GF-D8 (cell line): ENCODE measurements at places on chromosomes 13 and 19.

- no peak for DNase-seq
These were observed 29.3 kb downstream of the STARD13 start for GRCh38 chr13:33256148-33256840.

GRCh38 chr19:33956941-33957340 is 160.3 kb downstream of the KCTD15 start:
- no peak for DNase-seq

GRCh38 chr19:46714444-46715106 is 2.3 kb downstream of the PRKD2 start:
- DNase-seq: no peak

GRCh38 chr19:39430675-39431593 is 4.8 kb downstream of the RPS16 start:
- peak; percentile 57 for DNase-seq

DNA sequence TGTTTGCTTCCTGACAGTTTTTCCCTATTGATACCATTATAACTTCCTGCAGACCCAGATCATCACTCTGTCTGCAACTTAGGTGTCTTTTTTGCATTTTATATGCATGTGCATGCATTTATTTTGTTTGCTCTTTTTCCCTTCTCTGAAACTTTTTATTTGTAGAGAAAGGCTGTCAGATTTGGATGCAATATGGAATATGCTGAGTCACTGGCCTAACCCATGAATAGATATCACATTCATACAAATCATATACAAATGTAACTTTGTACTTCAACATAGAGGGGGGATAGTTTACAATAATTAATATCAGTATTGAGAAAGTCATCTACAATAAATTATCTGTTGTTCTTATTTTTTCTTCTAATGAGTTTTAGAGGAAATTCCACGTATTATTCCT is 1465.0 kb downstream of the EFNB2 start:
- no peak for DNase-seq

GRCh38 chr19:48059331-48059730 is 15.5 kb upstream of the CABP5 start:
- DNase-seq: no peak

GRCh38 chr13:110554946-110555345 is 6.6 kb downstream of the RAB20 start:
- no peak for DNase-seq

GRCh38 chr19:11496391-11497163 is 9.1 kb downstream of the ZNF653 start:
- DNase-seq: no peak

GRCh38 chr19:34126966-34127365 is 45.3 kb upstream of the LSM14A start:
- no peak for DNase-seq

DNA sequence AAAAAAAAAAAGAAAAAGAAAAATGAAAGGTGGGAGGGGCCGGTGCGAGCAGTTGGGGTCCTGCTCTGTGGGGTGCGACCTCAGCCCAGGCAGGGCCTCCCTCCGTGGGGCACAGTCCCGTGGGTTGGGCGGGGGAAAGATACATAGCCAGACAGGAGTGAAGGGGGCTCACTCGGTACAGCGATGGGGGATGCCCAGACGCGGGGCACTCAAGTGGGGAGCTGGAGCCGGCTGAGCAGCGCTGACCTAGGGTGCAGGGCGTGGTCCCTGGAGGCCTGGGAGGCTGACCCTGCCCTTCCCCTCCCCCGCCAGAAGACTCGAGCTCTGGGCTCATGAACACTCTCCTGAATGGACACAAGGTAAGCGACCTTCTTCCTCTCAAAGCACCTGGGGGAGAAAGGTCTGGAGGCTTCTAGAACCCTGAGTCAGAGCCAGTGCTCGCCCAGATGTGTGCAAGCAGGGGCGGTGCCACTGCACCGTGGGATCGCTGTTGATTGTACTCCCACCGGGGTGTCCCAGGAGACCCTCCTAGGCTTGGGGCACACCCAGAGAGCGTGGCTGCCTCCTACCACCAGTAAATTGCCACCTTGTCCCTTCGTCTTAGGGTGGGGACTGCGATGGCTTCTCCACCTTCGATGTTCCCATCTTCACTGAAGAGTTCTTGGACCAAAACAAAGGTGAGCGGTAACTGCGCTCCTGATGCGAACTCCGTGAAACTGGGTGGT is 3.4 kb downstream of the HMG20B start:
- no peak for DNase-seq

- peak; percentile 24 for DNase-seq
These were observed 3.8 kb upstream of the KPTN start for GRCh38 chr19:47487551-47488515.

- no peak for DNase-seq
These were observed 250.3 kb downstream of the DLEU7 start for GRCh38 chr13:50593207-50593606.

DNA sequence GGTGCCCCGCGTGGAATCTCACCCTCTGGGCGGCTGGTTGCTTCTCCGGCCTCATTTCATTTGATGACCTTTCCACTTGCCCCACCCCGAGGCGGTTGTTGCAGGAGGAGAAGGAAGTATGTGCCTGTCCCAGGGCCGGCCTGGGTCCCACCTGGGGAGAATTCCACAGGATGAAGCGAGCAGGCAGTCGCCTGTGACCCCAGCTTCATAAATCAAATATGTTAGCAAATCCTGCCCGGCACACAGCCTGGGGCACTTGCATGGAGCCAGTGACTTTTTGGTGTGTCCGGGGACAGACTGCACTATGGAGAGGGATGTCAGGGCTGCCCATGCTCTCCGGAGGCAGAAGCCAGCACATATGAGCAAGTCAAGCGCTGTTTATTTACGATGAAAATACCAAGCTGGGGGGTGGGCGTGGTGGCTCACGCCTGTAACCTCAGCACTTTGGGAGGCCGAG is 19.7 kb upstream of the ZBTB7A start:
- DNase-seq: no peak

GRCh38 chr19:1760020-1760419 is 6.7 kb downstream of the ONECUT3 start:
- DNase-seq: no peak

GRCh38 chr13:49512578-49512977 is 16.8 kb downstream of the PHF11 start:
- no peak for DNase-seq

DNA sequence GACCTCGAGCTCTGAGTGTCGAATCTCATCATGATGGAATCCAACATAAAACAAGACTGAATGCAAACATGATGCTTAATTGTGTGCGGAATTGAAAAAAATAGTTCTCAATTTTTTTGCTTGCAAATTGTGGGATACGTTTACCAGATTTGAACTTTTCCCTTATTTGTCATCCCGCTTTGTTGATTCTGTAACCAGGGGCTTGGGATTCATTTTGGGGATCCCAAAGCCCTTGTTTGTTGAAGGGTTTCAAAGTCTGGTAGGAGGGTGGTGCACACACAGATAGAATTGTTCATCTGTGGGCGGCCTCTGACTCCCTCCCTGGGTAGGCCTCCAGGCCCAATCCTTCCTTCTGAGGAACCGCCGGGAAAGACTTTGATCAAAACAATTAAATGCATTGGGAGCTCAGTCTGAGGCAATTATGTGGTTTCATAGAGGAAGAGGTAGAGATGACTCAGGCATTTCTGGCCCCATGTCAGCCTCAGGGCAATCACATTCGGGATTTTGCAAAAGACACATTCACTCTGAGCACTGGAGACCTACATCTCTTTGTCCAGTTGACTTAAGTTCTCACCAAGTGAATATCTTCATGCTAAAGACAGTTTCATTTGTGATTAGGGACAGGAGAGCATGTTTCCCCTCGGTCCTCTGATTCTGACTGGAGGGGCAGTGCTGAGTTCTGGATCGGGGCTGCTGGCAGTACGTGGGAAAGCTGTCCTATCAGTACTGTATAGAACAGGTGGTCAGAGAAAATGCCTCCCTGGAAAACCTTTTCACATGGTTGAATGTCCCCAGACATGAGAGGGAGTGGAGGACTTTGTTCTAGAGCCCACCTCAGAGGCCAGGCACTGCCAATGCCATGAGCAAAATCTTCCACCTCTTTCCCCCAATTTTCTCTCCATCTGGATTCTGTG is 27.8 kb upstream of the IGFL4 start:
- DNase-seq: peak; percentile 21

GRCh38 chr19:39623946-39624345 is 21.6 kb downstream of the LGALS13 start:
- no peak for DNase-seq

DNA sequence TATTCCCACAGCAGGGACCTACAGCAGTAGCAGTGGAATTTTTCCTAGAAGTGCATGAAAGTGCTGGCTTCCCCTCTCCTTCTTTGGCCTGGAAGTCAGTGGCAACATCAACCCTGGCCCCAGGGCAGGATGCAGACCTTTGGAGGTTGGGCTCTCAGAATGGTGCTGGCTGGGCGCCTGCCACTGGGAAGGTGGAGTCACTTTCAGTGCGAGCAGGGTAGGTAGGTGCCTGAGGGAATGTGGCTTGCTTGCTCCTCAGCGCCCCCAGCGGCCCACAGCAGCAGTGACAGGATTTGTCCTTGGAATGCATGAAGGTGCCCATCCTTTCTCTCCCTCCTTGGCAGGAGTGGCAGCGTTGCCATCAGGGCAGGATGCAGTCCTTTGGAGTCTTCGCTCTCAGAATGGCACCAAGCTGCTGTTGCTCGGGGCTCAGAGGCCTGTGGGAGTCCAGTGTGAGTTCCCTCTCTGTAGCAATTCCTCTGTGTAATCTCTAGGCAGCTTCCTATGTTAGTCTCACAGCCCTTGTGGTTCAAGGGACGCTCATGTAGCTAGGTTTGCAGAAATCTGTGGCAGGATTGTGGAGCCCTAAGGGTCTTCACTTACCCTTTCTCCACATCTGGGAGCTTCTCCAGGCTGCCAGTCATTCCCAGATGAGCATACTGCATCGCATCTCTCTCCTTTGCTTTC is 354.4 kb upstream of the DACH1 start:
- no peak for DNase-seq

- DNase-seq: no peak
These were observed 36.3 kb downstream of the SMIM24 start for GRCh38 chr19:3443840-3444694.

DNA sequence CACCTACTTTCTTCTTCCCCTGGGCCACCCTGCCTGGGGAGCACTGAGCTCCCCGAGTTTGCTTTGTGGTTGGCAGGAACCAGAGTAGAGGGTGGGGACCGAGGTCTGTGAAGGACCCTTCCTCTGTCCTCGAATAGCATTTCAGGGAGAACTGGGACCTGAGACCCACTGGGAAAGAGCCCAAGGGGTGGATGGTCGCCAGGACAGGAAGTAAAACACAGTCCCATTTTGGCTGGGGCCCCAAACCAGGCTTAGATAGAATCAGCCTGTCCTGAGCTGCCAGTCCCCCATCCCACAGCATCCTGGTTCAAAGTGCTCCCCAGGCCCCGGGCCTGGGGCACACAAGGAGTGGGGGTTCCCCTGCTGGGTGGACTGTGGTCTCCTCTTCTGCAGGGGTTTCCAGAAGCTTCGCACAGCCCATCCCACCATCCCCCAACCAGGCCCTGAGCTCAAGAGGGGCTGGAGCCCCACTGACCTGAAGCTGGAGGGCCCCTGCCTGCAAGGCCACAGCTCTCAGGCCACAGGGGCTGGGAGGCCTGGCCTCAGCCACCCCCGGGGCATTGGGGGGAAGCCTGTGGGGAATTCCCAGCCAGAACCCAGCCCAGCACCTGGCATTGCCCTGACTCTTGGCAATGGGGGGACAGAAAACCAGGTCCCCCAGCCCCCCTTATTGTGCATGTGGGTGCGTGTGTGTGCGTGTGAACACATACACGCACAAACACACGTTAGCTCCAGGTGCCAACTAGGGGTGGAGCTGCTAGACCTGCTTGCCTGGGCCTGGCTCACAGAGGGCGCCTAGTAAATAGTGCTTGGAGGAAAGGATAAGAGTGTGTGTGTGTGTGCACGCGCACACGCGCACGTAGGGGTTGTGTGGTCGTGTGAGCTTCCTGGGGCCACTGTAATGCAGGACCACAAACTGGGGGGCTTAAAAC is 995 bp upstream of the MKNK2 start:
- no peak for DNase-seq

DNA sequence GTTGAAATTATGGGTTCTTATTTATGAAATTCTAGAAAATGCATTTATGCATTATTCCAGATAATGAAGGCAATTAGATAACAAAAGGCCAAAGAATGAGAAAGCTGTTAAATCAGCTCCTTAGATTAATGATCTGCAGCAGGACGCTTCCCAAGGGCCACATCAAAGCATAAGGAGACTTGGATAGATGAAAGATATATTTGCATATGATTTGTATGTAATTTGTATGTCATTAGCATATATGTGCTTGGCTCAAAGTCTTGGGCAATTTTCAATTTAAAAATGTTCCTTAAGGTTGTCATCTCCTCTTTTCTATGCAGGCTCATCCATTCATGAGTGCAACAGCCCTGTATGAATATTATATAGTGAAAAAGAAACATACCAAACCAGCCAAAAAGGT is 126.8 kb upstream of the IRS2 start:
- DNase-seq: no peak

GRCh38 chr13:44744880-44745633 is 168.9 kb upstream of the TSC22D1 start:
- no peak for DNase-seq

- DNase-seq: no peak
These were observed 9.7 kb downstream of the CILP2 start for GRCh38 chr19:19547674-19548336.

GRCh38 chr13:103282571-103283450 is 216.6 kb upstream of the SLC10A2 start:
- DNase-seq: no peak

DNA sequence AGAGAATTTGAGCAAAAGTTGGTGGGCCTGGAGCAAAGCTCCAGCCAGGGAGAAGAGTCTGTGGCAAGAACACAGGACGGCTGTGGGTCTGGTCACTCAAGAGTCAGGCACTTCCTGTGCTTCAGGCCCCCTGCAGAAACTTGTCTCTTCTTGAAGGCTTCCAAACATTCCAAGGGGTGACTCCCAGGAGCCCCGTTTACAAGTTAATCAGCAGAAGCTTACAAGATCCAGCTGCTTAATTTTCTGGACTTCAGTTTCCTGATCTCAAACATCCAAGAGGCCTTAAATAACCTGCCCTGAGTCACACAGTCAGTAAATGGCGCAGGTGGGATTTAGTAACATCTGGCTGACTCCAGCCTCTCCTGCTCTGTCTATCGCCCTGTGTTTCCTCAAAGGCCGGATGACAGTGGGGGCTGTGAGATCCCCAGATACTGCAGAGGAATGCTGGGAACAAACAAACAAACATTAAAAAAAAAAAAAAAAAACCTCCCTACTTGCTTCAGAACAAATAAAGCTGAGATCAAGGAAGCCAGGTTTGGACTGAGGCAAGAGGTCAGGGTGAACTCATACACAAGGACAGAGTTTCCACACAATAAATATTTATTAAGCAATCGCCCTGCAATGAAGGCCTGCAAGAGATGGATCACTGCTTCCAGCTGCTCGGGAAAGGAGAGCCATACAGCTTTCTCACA is 175.4 kb upstream of the RFC3 start:
- no peak for DNase-seq
